ENCODE measurements at places on chromosomes 12 and 14.

GRCh38 chr12:101962486-101962885 lies 85.1 kb downstream of the DRAM1 start:
- DNase-seq = no peak

DNA sequence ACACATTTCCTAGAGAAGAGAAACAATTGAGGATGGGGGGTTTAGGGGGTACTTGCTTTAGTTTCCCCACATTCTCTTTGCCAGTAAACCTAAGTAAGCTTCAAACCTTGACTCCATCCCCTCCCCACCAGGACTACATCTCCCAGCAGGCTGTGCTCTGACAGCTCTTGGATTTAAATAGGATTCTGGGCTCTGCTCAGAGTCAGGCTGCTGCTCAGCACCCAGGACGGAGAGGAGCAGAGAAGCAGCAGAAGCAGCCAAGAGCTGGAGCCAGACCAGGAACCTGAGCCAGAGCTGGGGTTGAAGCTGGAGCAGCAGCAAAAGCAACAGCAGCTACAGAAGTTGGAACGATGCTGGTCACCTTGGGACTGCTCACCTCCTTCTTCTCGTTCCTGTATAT lies 20.6 kb downstream of the RDH12 start:
- no peak for DNase-seq

- DNase-seq = no peak
Measured at GRCh38 chr14:39617537-39617936, 185.3 kb upstream of the FBXO33 start.

GRCh38 chr12:124392667-124393413 lies 97.9 kb downstream of the RFLNA start:
- DNase-seq = no peak

DNA sequence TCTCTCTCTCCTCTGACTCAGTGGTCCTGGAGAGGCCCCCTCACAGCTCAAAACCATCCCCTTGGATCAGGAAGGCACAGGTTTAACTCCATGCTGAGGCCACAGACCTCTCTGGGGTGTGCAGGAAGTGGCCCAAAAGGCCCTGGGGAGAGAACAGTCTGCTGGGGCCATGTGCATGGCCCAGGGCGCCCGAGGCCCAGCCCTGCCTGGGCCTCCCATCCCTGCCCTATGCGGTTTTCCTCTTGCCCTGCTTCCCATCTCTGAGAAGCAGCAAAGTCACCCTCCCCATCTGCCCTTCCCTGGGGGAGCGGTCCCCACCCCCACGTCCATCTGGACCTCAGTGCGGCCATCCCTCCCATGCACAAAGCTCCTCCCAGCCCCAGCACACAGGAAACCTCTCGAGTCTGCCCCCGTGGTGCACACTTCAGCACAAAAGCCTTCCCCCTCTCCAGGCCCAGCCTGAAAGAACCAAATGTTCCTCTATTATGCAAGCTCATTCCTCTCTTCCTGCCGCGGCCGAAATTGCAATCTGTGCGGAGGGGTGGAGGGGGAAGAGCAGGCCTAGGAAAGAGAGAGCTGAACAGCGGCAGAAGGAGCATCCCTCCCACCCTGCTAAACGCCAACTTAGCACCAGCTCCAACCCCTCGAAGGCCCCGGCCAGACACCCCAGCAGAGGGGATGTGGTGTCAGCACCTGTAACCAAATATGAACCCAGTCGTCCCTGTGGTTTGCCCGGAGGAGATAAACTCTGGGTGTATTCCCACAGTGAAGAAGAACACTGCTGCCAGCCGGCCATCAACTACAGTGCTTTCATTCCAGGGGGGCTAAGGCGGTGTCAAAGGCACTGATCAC lies 108.5 kb downstream of the SCARB1 start:
- no peak for DNase-seq

GRCh38 chr14:104137297-104138097 lies 890 bp upstream of the KIF26A start:
- DNase-seq = peak; percentile 35

DNA sequence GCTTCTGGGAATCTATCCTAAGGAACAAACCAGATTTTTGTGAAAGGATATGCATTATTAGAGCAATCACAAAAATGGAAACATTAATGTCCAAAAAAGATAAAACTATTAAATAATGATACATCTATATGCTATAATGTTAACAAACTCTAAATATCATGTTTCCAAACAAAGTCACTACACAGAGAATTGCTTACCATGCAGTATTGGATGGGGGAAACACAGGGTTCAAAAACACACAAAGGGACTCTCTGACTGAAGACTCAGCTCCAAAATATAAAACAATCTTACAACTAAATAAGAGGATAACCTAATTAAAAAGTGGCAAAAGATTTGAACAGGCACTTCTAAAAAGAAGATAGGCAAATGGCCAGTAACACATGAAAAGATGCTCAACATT lies 304.2 kb downstream of the DPF3 start:
- no peak for DNase-seq

DNA sequence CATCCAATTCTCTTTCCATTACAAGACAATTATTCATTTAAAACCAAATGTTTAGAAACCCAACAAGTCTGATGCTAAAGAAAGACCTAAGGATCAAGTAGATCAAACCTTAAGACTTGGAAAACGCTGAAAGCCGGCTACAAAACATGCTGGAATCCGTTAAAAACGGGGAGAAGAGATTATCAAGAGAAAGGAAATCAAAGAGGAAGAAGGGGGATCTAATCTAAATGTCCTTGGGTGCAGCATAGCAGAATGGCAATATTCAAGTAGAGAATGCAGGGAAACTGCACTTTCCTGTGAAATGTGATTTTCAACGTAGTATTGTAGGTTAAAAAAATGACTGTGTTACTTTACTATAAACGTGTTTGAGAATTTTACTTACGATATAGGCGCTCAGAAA lies 1.3 kb downstream of the PPP1R13B start:
- no peak for DNase-seq

DNA sequence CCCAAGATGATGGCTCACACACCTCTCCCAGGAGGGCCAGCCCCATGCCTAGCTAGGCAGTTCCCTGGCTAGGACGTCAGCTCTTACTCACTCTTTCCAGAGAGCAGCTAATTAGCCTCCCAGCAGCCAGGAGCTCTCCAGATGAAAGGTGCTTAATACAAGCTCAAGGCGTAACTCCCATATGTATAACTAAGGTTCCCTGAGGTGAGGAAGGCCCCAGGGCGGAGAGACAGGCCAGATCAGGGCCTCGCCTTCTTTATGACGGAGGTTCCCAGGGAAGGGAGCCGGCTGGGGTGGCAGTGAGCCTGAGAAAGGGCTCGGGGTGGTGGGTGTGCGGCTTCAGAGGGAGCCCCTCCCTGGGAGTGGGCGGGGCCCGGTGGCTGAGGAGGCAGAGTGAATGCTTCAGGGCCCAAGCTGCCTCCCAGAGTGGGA lies 26.4 kb upstream of the ZFP36L1 start:
- no peak for DNase-seq

DNA sequence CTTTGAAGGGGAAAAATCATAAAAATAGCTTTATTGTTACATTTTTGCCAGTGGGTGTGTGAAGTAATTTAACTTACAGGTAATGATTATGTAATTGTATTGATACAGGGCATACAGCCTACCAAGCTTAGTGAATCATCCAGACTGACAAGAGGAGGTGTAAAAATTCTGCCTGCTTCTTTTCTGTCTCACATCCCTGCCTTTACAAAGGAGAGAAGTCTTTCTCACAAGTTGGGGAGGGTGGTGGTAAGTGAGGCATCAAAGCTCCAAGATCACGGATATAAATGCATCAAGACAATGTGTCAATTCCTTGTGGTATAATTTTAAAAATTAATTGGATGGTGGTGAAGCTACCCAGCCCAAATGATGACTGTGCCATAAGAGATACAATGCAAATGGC lies 39.0 kb upstream of the G2E3 start:
- DNase-seq = no peak

DNA sequence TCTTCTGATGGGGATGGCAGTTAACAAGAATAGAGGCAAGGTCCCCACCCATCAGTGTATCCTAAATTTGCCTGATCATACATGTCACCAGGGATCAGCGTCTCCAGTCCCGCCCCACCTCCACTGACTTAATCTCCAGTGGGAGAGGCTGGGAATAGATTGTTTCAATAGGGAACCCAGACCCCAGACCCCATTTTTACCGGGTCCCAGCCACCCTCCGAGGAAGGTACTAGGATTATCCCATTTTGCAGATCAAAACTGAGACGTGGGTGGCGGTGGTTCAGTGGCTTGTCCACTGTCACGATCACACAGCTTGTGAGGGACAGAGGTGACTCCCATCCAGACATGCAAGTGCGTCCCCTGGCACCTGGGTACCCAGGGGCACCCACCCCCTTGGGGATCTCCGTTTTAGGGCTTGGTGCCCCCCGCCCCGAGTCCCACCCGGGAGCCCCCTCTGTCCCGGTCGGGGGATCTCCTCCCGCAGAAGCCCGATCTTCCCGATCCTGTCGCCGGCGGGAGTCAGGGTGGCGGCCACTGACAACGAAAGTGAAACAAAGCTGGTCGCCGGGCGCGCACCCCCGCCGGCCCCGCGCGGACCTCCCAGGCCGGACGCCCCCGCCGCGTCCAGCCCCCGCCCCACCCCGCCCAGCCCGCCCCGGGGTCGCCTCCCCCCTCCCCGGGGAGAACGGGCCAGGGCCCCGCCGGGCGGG lies 523 bp downstream of the WSB2 start:
- DNase-seq = no peak

GRCh38 chr14:29274890-29275596 lies 508.5 kb downstream of the FOXG1 start:
- DNase-seq = no peak

- no peak for DNase-seq
Measured at GRCh38 chr12:9636150-9636850, 28.6 kb upstream of the KLRB1 start.

DNA sequence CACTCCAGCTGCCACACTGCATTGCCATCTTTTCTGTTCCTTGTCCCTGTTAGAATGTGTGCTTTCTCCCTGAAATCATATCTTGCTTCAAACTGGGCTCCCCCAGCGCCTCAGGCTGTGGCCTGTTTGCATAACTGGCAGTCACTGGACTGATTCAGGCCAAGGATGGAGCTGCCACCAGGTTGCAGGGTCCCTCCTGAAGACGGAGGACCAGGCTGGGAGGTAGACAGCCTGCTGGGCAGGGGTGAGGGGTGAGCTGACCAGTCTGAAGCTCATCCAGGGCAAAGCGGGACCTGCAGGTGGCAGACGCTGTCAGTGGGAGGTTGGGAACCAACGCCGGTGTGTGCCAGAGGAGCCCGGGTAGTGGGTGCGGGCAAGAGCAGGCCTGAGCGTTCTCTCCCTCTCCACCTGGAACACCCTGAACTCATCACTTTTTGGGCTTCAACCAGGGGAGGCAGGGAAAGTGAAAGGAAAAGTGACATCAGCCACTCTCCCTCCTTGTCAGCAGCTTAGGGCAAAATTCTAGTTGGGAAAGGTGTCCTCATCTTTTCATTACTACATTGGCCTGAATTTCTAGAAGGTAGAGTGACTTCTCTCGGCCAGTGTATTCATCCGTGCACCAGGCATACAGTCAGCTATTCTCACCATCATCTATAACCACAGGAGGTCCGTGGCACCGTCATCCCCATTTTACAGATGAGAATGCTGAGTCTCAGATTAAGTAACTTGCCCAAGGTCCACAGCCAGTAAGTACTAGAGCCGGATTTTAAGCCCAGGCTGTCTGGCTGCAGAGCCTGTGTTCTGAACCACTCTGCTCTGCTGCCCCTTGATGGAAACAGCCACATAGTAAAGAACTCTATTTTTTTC lies 219.1 kb downstream of the SLC41A2 start:
- no peak for DNase-seq

DNA sequence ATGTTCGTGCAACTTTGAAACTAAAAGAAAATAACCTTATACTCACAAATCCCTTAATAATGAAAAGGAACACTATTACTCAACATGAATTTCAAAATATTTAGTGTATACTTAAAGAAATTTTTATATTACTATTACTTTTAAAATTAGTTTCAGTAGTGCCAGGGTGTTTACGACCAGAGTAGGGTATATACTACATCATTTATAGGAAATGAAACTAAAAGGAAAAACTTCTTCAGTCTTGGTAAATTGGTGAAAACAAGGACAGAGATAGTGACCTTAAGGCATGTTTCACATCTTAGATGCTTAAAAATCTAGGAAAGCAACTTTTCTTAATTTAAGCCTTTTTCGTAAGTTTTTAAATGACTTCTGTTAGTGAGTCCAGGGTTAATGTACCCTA lies 4.5 kb downstream of the USP15 start:
- DNase-seq = no peak

GRCh38 chr12:12896260-12896659 lies 4.9 kb downstream of the GPRC5A start:
- no peak for DNase-seq

DNA sequence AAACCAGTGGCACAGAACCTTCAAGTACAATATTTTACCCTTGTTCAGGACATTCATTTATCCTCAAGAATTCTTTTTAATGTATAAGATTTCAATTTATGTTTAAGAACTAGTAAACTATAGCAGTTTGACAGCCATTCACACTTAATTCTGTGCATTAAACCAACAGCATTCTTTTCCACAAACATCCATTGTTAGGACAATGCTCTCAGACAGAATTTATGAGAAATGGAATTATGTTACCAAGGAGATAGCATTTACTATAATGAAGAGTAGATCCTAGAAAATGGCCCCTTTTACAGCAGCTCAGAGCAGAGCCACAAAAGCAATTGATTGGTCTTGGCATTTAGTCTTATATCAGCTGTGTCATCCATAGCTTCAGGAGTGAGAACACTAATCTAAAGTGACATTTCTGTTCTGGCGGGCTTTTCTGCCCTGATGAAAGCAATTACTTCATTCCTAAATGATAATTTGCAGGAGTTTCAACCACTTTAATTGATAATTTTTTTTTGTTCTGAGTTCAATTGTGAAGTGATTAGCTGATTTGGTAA lies 268.9 kb downstream of the NPAS3 start:
- no peak for DNase-seq

DNA sequence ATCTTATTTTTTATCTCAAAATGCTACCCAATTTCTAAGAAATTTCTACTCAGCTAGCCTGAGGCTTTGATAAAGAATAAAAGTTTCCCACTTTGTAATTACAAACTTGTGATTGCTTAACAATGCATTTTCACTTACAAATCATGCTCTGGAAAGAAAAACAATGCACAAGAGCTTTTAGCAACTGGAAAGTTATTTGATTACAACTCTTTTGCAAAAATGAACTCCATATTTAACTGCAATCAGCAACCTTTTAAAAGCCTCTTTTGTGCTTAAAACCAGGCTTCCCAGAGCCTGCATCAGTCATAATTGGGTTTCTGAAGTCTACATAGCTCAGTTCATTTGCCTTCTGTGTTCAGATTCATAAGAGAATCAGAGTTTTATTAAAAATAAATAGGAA lies 395.2 kb downstream of the PAWR start:
- DNase-seq = no peak
